ENCODE measurements at places on chromosomes 5 and 9.

- DNase-seq = no peak
These were observed 357.7 kb downstream of the NPR3 start for GRCh38 chr5:33068786-33069185.

DNA sequence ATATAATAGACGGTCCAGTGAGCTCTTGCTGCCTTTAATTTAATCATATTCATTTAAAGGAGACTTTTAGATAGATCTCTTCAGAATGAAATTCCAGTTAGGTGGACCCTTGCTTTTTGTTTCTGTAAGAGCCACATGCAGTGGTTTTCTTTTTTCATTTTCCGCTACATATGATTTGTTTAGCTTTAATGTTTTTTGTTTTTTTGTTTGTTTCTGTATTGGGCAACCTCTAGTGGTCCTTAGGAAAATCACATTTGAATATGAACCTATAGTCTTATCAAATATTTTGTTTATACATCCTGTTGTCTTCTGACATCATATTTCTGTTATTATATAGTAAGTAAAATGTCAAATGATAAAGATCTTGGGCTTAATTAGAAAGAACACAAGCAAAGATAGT, 150.8 kb downstream of the HACD4 start:
- no peak for DNase-seq

- DNase-seq = no peak
These were observed 22.6 kb downstream of the STXBP1 start for GRCh38 chr9:127634698-127635097.

- no peak for DNase-seq
These were observed 172.3 kb upstream of the GNA14 start for GRCh38 chr9:77820293-77820954.

DNA sequence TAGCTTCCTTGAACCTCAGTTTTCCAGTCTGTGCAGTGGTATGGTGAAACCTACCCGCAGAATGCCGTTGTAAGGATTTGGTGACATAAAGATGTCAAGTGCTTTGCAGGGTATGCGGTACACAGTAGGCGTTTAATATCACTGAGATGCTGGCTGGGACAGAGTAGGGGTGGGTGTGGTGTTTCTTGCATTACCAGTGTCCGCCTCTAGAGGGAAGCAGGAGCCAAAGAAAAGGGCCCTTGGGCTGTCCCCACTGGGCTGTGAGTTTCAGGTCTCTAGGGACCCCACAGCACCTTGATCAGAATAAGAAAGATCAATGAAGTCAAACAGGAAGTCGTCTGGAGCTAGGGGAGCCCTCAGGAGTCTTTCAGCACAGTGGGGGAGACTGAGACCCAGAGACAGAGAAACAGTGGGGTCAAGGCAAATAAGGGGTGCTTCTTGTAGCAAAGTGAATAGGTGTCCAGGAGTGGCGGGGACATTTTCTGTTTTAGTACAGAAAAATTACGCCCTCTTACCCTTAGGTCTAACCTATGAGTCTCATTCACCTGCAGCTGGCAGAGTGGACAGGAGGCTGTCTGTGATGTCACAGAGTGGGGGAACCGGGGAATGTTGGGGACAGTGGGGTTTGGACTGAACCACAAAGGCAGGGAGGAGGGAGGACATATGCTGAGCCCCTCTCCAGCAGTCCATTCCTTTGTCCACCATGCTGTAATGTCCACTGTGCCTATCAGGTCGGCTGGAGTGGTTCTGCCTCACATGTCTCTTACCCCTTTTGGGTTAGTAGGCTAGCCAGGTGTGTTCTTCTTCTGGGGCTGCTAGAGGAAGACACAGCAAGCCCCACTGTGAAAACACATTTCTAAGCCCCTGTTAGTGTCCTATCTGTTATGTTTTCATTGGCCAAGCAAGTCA, 4.7 kb upstream of the TEX53 start:
- DNase-seq = peak; percentile 60

GRCh38 chr5:81630684-81631083, 120.2 kb downstream of the SSBP2 start:
- no peak for DNase-seq

GRCh38 chr5:124649491-124650146, 96.8 kb downstream of the ZNF608 start:
- peak; percentile 15 for DNase-seq

DNA sequence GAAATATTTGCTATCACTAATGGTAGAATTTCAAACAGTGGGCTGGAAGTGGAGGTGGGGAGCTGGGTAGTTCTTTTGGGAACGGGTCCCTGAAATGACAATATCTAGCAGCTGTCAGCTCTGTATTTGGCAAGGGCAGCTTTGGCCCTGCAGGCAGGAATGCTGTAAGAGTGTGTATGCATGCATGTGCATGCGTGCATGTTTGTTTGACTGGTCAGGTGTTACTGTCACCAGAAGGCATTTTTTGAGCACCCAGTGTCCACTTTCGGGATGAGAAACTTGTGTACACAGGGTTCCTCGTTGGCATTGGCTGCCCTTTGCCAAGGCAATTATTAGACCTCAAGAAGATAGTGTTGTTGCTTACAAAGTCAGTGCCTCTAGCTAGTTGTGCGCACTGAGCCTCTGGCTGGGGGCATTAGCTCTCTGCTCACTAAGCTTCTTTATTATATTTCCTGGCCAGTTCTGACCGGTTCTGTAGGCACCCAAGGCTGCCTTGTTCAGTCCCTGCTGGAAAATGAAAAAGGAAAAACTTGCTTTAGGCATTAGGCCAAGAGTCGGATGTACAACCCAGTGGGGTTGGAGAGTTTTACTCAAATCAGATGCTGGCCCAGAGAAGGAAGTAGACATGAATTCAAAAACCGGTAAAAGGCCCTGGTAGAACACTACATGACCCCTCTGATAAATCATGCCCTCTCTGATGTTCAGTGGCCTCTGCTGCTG, 2.0 kb downstream of the CYFIP2 start:
- no peak for DNase-seq

DNA sequence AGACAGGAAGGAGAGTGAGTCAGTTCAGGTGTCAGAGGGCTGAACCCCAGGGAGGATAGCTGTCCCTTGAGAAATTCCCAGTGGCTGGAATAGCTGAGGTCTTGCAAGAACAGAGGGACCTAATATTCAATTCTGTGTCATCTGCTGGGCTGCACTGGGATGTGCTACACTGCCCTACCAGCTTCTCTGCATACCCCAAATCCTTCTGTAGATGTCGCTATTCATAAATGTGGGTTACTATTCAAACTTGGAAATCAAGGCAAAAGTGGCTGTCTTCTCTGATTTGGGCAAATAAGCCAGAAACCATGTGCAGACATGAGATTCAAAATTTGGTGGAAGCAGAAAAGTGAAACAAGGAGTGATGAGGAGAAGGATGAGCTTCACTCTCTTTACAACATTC, 16.3 kb downstream of the TNFSF8 start:
- DNase-seq = no peak

GRCh38 chr9:98707166-98708102, 1.3 kb downstream of the GABBR2 start:
- no peak for DNase-seq

GRCh38 chr5:148730270-148730669, 75.9 kb upstream of the HTR4 start:
- no peak for DNase-seq

GRCh38 chr9:97940741-97941140, 2.8 kb upstream of the HEMGN start:
- DNase-seq = no peak

GRCh38 chr5:80853413-80853812, 106.8 kb upstream of the RASGRF2 start:
- no peak for DNase-seq

GRCh38 chr5:159316519-159317383, 13.5 kb downstream of the IL12B start:
- DNase-seq = peak; percentile 48

GRCh38 chr5:3185488-3185887, 410.1 kb upstream of the IRX1 start:
- no peak for DNase-seq

DNA sequence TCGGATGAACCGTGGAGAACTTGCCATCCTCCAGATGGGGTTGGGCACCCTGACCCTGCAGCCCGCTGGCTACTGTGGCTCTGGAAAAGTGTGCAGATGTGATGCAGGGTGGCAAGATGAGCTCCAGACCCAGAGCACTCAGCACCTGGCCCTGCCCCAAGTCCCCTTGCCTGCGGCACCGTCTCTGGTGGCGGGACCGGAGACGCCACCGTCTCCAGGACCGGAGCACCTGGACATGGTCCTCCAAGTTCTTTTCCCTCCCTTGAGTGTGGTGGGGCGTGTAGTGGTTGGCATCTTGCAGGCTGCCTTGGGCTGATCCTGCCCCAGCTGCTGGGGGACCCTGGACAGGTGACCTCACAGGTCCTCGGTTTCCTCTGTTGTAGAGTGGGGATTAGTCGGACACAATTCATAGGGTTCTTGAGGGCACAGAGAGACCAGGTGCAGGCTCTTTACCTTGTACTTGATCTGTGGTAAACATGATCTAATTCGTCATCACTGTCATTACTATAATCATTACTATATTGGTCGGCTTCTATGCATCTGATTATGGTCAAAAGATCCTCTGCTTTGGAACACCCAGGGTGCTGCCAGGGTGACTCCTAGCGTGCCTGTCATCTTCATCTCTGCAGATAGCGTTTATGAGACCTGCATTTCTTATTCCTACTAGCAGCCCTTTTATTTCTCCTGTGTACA, 83.5 kb downstream of the COL5A1 start:
- no peak for DNase-seq

DNA sequence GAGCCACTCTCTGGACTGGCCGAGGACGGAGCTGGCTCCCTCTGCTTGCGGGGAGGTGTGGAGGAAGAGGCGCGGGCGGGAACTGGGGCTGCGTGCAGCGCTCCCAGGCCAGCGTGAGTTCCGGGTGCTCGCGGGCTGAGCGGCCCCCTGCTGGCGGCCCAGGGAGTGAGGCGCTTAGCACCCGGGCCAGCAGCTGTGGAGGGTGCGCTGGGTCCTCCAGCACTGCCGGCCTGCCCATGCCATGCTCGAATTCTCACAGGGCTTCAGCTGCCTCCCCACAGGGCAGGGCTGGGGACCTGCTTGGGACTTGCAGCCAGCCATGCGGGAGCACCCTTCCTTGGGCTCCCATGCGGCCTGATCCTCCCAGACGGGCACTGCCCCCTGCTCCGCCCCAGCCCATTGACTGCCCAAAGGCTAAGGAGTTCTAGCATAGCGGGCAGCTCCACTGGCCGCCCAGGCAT, 416.9 kb downstream of the MRPS30 start:
- DNase-seq = no peak

DNA sequence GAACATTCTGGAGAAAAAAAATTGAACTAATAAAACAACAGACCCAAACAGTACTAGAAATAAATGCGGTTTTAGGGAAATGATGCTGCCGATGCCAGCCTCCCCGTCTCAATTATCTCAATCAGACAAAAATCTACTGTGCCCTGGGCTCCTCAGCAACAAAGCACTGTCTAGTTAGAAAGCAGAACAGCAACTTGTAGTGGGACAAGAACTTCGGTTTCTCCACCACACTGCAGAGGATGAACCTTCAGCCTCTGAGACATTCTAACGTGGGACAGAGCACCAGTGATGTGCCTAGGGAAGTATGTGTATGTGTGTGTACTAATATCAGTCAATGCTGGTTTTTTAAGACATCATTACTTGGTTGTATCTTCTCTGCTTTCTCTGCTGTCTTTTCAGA, 11.1 kb upstream of the CAST start:
- no peak for DNase-seq

- no peak for DNase-seq
These were observed at the start of gene TNFSF15 for GRCh38 chr9:114805670-114806525. Gene TNFSF15, minus strand, starts transcription at chr9:114806039. Its CDS starts 27 bp downstream, at chr9:114806012.

DNA sequence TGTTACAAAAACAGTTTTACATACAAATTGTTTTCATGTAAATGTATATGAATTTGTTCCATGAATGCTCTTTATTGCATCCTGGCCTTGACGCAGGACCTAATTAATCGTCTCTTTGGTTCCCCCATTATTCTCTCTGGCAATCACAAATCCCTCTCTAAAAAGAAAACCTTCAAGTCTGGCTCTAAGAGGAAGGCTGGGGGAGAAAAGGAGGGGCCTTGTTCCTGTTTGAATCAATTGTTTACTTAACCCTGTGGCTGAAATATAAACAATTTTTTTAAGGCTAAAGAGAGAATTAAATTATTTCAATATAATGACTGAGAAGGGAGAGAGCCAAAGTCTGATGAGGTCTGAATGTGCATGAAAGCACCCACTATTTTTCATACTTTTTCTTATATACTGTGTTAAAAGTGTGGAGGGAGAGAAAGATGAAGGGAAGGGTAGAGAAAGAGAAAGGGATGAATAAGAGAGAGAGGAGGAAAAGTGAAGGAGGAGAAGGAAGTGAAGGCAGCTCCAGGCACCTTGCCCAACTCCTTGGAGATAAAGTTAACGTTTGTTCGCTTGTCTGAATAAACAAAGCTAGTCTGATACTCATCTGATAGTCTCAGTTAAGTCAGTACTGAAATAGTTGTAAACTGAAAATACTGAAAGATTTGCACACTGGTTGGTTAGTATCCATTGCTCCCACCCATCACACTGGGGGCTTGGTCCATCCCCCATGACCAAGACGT, 116.4 kb upstream of the SPDL1 start:
- no peak for DNase-seq
